ENCODE measurements at places on chromosomes 7 and 10. TPM values are rescaled to one million over a fixed set of nuclear protein-coding genes. Genes with fewer than 3 reads are reported as not detected.

GRCh38 chr7:40808378-40808942 is 673.7 kb downstream of the SUGCT start:
- H3K4me1 ChIP-seq, result no peaks in the 10 kb centered on the region
- H3K27ac ChIP-seq, result no peak overlapping the region
- no peak overlapping the region for H3K4me3 ChIP-seq
- no peak for DNase-seq
- H3K27me3 ChIP-seq, result no peaks in the 10 kb centered on the region

- DNase-seq, result no peak
- H3K4me1 ChIP-seq, result peaks cover 44% of the 10 kb centered on the region
- H3K4me3 ChIP-seq, result no peak overlapping the region
- H3K27ac ChIP-seq, result peak overlapping the region; percentile 84
- peaks cover 11% of the 10 kb centered on the region for H3K27me3 ChIP-seq
These were observed 18.0 kb downstream of the CAMK2B start for GRCh38 chr7:44307301-44307900.

The ADIRF gene
- total RNA-seq, result 41.1 TPM

- peaks cover 39% of the 10 kb centered on the region for H3K4me1 ChIP-seq
- H3K27ac ChIP-seq, result peak overlapping the region; percentile 77
- H3K36me3 ChIP-seq, result no peaks in the 10 kb centered on the region
- no peak for DNase-seq
These were observed 390.0 kb downstream of the TNS3 start for GRCh38 chr7:47191876-47192291.
